ENCODE measurements at places on chromosomes 7 and 10.

- H3K36me3 ChIP-seq = no peaks in the 10 kb centered on the region
- no peak overlapping the region for H3K27ac ChIP-seq
- H3K4me1 ChIP-seq = no peaks in the 10 kb centered on the region
- H3K27me3 ChIP-seq = peaks cover 17% of the 10 kb centered on the region
- no peak for DNase-seq
- H3K4me3 ChIP-seq = no peak overlapping the region
Measured at GRCh38 chr10:6753644-6754043, 173.6 kb upstream of the PRKCQ start.

GRCh38 chr7:107867858-107868466, 23.0 kb upstream of the DLD start:
- no peaks in the 10 kb centered on the region for H3K36me3 ChIP-seq
- no peak overlapping the region for H3K4me3 ChIP-seq
- no peak overlapping the region for H3K27ac ChIP-seq
- DNase-seq = no peak
- H3K4me1 ChIP-seq = peaks cover 2% of the 10 kb centered on the region
- H3K27me3 ChIP-seq = no peaks in the 10 kb centered on the region

GRCh38 chr10:90871279-90871765, 452 bp upstream of the RPP30 start:
- peak overlapping the region; percentile 71 for H3K4me3 ChIP-seq
- peaks cover 6% of the 10 kb centered on the region for H3K36me3 ChIP-seq
- H3K27me3 ChIP-seq = peaks cover 4% of the 10 kb centered on the region
- peaks cover 12% of the 10 kb centered on the region for H3K4me1 ChIP-seq

GRCh38 chr7:85186521-85187241, at the start of gene SEMA3D:
Gene SEMA3D, minus strand, starts transcription at chr7:85187056. Its CDS starts 65,165 bp downstream, at chr7:85121891.
- H3K4me1 ChIP-seq = no peaks in the 10 kb centered on the region
- H3K27me3 ChIP-seq = peaks cover 4% of the 10 kb centered on the region
- DNase-seq = peak; percentile 2
- no peak within 1 kb of the TSS for H3K27ac ChIP-seq
- H3K36me3 ChIP-seq = no peaks in the 10 kb centered on the region

GRCh38 chr7:150335108-150335773, 6.2 kb downstream of the RARRES2 start:
- no peaks in the 10 kb centered on the region for H3K27me3 ChIP-seq
- H3K27ac ChIP-seq = no peak overlapping the region
- no peak overlapping the region for H3K4me3 ChIP-seq
- peaks cover 2% of the 10 kb centered on the region for H3K4me1 ChIP-seq
- no peak for DNase-seq

GRCh38 chr10:122186816-122187810, 84.0 kb upstream of the BTBD16 start:
- no peaks in the 10 kb centered on the region for H3K27me3 ChIP-seq
- H3K27ac ChIP-seq = no peak overlapping the region

DNA sequence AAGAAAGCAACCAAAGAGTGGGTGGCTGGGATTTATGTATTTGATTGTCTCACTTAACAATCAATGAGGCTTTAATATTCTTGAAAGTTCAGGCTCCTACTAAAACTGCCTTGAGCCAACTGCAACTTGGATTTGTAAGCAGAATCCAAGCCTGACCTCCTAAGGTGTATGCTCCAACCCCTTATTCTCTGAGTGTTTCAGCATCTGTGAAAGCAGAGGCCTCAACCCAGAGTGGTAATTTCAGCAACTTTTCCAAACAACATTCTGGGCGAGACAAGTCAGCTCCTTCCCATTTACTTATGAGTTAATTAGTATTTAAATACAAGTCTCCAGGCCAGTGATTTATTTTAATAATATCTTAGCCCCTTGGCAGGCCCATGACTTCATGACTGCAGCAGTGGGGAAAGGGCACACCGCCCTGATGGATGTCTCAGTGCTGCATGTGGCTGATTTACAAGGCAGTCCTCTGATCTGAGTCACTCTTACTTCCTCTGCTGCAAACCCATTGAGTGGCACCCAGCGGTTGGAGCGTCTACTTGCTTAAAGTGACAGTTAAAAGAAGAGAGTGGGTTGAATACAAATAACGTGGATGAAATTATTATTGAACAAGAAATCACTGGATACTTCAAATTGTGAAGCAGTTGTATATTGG, 209.1 kb downstream of the TRIL start:
- no peak overlapping the region for H3K4me3 ChIP-seq
- DNase-seq = no peak
- H3K36me3 ChIP-seq = no peaks in the 10 kb centered on the region
- H3K4me1 ChIP-seq = no peaks in the 10 kb centered on the region
- H3K27ac ChIP-seq = no peak overlapping the region

DNA sequence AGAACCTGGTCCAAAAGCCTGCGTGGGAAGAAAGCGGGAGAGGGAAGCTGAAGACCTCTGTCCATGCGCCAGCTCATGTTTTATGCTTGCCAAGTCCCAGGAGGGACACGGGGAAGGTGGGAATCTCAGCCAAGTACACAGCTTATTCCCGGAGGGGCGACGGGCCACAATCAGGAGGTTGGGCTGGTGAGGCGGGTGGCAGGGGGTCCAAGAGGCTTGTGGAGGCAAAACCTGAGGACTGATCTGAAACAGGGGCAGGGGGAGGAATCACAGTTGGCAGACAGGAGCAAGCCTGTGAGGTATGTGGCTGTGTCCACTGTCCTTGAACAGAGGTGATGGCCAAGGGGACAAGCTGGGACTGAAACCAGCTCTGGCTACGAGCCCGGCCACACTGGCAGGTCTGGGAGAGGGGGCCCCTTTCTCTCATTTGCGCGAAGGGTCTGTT, 38.0 kb upstream of the LEP start:
- no peaks in the 10 kb centered on the region for H3K36me3 ChIP-seq
- H3K27me3 ChIP-seq = peaks cover 68% of the 10 kb centered on the region
- H3K27ac ChIP-seq = no peak overlapping the region
- no peak for DNase-seq

DNA sequence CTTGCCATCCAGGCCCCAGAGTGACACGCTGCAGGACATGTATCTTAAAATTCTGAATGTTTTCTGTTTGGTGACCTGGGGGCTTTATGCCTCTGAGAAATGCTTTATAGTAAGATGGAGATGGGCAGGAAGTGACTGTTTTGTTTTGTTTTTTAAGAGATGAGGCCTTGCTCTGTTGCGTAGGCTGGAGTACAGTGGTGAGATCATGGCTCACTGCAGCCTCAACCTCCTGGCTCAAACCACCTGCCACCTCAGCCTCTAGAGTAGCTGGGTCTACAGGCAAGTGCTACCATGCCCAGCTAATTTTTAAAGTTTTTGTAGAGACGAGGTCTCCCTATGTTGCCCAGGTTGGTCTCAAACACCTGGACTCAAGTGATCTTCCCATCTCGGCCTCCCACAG, 20.6 kb downstream of the ZNF777 start:
- H3K36me3 ChIP-seq = peaks cover 10% of the 10 kb centered on the region
- H3K27me3 ChIP-seq = no peaks in the 10 kb centered on the region
- H3K4me1 ChIP-seq = peaks cover 4% of the 10 kb centered on the region

GRCh38 chr10:107859065-107859464, 694.6 kb upstream of the SORCS1 start:
- no peaks in the 10 kb centered on the region for H3K36me3 ChIP-seq
- H3K27me3 ChIP-seq = no peaks in the 10 kb centered on the region
- H3K4me3 ChIP-seq = no peak overlapping the region
- H3K4me1 ChIP-seq = no peaks in the 10 kb centered on the region

DNA sequence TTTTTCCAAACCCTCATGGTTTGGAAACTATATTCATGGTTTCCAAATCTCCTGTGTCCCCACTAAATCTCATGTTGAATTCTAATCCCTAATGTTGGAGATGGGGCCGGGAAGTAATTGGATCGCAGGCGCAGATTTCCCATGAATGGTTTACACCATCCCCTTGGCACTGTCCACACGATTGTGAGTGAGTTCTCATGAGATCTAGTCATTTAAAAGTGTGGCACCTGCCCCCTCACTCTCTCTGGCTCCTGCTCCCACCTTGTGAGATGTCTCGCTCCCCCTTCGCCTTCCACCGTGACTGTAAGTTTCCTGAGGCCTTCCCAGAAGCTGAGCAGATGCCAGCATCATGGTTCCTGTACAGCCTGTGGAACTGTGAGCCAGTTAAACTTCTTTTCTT, 3.3 kb upstream of the MTPAP start:
- no peak overlapping the region for H3K27ac ChIP-seq
- H3K4me3 ChIP-seq = no peak overlapping the region
- DNase-seq = no peak
- H3K27me3 ChIP-seq = peaks cover 16% of the 10 kb centered on the region
- H3K36me3 ChIP-seq = no peaks in the 10 kb centered on the region
- H3K4me1 ChIP-seq = peaks cover 10% of the 10 kb centered on the region

DNA sequence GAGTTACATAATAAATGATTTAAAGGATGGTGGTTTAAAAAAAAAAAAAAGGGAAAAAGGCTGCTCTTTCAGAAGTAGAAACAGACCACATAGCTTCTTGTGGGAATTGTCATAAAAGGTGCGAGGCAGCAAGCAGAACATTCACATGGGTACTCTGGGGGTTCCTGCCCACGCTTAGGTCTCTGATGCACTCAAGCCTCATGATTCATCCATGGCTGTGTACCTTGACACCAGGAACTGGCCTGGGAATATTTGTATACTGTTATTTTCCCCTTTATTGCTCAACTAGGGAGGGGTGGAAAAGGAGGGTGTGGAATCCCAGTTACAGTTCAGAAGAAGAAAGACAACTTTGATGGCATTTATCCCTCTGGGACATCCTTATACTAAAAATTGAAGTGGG, 4.0 kb downstream of the PON2 start:
- H3K27ac ChIP-seq = no peak overlapping the region
- no peaks in the 10 kb centered on the region for H3K27me3 ChIP-seq
- no peak for DNase-seq
- H3K4me3 ChIP-seq = no peak overlapping the region

GRCh38 chr10:132185601-132186487, 904 bp upstream of the DPYSL4 start:
- peak; percentile 52 for DNase-seq
- H3K27ac ChIP-seq = no peak overlapping the region
- peaks cover 67% of the 10 kb centered on the region for H3K27me3 ChIP-seq
- peaks cover 3% of the 10 kb centered on the region for H3K4me1 ChIP-seq
- no peaks in the 10 kb centered on the region for H3K36me3 ChIP-seq

- no peaks in the 10 kb centered on the region for H3K4me1 ChIP-seq
- no peak overlapping the region for H3K27ac ChIP-seq
- no peak for DNase-seq
- no peaks in the 10 kb centered on the region for H3K27me3 ChIP-seq
- H3K4me3 ChIP-seq = no peak overlapping the region
- H3K36me3 ChIP-seq = no peaks in the 10 kb centered on the region
Measured at GRCh38 chr10:59954296-59954695, 47.9 kb upstream of the CCDC6 start.

DNA sequence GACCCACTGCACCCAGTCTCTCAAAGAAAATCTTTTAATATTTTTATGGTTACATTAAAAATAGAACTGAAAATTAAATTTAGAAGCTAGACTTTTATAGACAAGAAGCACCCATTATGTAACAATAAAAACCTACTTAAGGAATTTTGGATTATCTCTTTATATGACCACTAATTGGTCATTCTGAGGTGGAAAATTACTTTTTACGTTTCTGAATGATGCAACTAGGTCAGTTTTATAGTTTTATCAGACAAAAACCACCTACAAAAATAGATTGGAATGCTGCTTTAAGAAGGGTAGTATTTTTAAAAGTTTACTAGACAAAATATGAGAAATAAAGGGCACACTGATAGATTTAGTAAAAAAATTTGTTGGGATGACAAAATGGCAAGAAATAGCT, 16.5 kb downstream of the SYPL1 start:
- peaks cover 3% of the 10 kb centered on the region for H3K36me3 ChIP-seq
- no peaks in the 10 kb centered on the region for H3K4me1 ChIP-seq
- no peak overlapping the region for H3K27ac ChIP-seq
- H3K27me3 ChIP-seq = no peaks in the 10 kb centered on the region

DNA sequence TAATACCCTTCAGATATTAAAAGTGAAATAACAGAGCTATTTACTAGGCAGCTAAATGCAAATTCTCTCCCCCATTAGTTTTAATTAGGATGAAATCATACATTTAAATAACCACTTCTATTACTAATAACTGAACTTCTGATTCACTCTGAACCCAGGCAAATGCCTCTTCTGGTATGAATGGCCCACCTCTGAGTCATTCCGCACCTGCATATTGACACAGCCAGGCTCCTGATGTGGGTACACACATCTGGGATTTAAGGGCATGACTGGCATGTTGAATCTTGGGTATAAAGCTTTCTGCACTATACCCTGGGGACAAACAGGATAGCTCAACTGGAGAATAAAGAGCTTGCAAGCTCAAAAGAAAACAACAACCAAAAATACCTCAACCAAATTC, 140.9 kb downstream of the AUTS2 start:
- H3K4me3 ChIP-seq = no peak overlapping the region
- no peaks in the 10 kb centered on the region for H3K27me3 ChIP-seq
- no peak overlapping the region for H3K27ac ChIP-seq
- no peak for DNase-seq
- no peaks in the 10 kb centered on the region for H3K4me1 ChIP-seq

- DNase-seq = no peak
- H3K27me3 ChIP-seq = no peaks in the 10 kb centered on the region
Measured at GRCh38 chr10:122127943-122128342, 139.0 kb downstream of the TACC2 start.

- H3K27me3 ChIP-seq = no peaks in the 10 kb centered on the region
- no peak for DNase-seq
- H3K4me1 ChIP-seq = no peaks in the 10 kb centered on the region
- H3K36me3 ChIP-seq = no peaks in the 10 kb centered on the region
- no peak overlapping the region for H3K4me3 ChIP-seq
Measured at GRCh38 chr10:85557077-85557476, 809.5 kb downstream of the GRID1 start.

DNA sequence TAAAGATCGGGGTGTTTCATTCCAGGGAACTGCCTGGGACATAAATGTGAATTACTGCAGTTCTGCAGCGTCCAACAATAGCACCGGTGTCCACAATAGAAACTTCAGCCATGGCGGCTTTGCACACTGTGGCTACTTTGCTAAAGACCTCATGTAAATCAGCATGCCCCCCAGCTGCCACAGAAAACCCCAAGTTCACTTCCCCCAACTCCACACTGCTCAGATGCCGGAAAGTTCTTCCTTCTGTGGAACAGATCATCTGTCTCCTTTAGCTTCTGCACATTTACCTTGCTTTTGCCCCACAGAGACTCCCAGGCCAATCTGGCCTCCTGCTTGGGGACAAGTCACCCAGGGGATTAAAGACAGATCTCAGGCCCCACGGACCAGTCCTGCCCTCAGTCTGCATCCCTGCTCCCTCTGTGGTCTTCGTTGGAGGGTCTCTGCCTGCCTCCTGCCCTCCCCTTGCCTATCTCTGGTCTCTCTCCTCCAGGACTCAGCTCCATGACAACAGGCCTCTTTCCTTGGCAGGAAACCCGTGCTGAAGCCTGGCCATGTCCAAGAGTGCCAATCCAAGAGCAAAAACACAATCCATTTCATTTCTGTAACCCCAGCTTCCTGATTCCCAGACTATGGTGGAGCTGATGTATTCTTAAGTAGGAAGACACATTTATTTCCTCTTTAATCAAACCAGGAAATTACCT, 403.2 kb downstream of the RPS24 start:
- H3K27ac ChIP-seq = no peak overlapping the region
- no peak for DNase-seq
- H3K4me3 ChIP-seq = no peak overlapping the region

GRCh38 chr10:42744134-42744701, 38.4 kb upstream of the BMS1 start:
- H3K27me3 ChIP-seq = no peaks in the 10 kb centered on the region
- no peak for DNase-seq
- no peaks in the 10 kb centered on the region for H3K36me3 ChIP-seq
- H3K4me3 ChIP-seq = no peak overlapping the region
- H3K27ac ChIP-seq = no peak overlapping the region

GRCh38 chr10:113093188-113094113, 143.4 kb downstream of the TCF7L2 start:
- no peaks in the 10 kb centered on the region for H3K36me3 ChIP-seq
- no peak overlapping the region for H3K4me3 ChIP-seq
- H3K27ac ChIP-seq = no peak overlapping the region
- peaks cover 21% of the 10 kb centered on the region for H3K4me1 ChIP-seq
- DNase-seq = no peak
- no peaks in the 10 kb centered on the region for H3K27me3 ChIP-seq

All from T-cell (primary cell).